Lung (tissue), 17 donors: ENCODE measurements at places on chromosomes 13 and 19.

DNA sequence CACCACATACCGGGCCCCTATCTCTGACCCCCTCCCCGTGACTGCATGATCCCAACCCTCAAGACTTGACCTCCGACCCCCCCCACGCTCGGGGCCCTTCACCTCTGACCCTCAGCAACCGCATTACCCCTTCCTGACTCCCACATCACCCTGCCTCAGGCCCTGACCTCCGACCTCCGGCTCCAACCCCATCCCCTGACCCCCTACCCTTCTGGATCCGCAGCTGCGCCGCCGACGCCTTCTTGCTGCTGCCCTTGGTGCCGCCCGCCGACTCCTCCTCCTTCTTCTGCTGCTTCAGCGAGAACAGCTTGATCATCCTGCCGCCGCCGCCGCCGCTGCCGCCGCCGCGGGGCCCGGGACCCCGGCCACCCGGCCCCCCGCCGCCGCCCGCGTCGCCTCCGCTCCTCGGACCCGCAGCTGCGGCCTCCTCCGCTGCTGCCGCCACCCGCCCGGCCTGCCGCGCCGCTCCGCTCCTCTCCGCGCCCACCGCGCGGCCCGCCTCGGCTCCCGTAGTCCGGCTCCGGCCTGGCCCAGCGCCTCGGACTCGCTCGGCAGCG, at the start of gene UBE2M:
Gene UBE2M, minus strand, starts transcription at position 546 of the 557 bp plus-strand sequence. Its CDS starts 230 bp downstream, at position 316.
- no peaks in the 10 kb centered on the region for H3K27me3 ChIP-seq
- H3K36me3 ChIP-seq: peaks cover 11% of the 10 kb centered on the region

DNA sequence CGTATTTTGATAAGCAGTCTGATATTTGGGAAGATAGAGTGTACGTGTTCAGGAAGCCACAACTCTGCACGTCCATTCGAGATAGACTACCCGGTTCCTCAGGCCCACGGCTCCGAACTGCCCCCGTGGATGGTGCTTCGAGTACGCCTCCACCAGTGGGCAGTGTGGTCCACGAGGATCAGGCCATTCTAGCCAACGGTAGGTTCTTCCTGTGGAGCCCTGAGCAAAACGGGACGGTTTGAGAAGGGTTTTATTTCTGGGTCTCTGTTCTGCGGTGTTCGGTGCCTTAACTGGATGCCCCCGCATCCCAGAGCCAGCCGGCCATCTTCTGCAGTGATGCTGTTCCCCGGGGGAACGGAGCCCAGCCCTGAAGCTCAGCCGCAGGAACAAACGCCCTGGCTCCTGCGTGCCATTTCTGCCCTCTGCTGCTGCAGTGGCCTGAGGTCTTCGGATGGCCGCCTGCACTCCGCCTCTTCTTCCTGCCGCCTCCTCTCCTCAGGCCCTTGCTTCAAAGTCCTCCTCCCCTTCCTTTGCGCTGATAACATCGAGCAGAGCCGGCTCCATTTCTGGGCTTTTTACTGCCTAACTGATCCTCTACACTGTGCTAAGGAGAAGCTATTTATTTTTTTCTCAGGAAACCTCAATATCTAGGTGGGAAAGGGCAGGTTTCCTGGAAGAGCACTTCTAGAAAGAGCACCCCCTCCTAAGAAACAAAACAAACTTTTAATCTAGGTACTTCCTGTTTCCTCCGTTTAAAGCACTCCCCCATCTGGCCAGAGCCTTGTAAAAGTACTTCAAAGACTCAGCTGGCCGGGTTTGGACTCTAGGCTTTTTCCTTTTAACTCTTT, 36.2 kb upstream of the SLC46A3 start:
- H3K36me3 ChIP-seq: no peaks in the 10 kb centered on the region
- peak overlapping the region; percentile 14 for H3K27ac ChIP-seq
- H3K4me1 ChIP-seq: no peaks in the 10 kb centered on the region
- peak; percentile 42 for DNase-seq

- peaks cover 10% of the 10 kb centered on the region for H3K36me3 ChIP-seq
- H3K4me3 ChIP-seq: no peak overlapping the region
- H3K27ac ChIP-seq: peak overlapping the region; percentile 81
- H3K4me1 ChIP-seq: peaks cover 30% of the 10 kb centered on the region
- DNase-seq: no peak
Observed at GRCh38 chr13:33127009-33127551, 110.9 kb downstream of the KL start.

DNA sequence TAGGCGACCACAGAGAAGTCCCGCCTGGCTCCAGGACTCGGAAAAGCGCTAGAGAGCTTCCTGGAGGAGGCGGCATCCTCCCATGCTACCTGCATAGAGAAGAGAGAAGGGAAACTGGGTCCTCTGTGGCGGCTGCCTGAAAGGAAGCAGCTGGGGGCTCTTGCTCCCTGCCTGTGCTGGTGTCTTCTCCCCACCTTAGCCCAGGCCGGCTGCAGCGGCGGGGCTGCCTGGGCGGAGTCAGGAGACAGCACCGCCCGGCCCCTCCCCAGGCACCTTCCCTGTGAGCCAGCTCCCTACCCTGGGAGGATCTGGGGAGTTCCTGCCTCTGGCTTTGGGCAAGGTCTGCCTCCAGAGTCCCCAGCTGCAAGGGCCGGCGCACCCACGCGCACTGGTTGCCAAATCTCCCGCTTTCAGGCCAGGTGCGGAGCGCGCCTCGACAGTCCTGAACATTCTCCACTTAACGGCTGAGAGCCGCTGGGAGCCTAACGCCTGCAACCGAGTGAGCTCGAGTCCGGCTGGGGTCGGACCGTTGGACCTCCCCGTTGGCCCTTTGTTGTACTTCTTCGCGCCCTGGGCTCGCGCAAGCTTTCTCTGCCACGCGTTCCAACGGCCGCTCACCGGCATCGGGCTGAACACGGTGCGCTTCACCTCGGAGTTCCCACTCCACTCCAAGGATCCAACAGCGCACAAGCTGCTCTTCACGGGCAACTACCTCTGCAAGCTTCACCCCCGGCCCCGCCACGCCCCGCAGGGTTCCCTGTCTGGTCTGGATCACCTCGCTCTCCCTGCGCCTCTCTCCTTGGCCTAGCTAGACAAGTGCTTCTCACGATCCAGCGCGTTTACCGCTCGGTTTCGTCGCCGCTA, 21.8 kb upstream of the ZNF30 start:
- H3K36me3 ChIP-seq: no peaks in the 10 kb centered on the region
- no peaks in the 10 kb centered on the region for H3K27me3 ChIP-seq
- no peak for DNase-seq
- no peaks in the 10 kb centered on the region for H3K4me1 ChIP-seq
- no peak overlapping the region for H3K4me3 ChIP-seq
- no peak overlapping the region for H3K27ac ChIP-seq

DNA sequence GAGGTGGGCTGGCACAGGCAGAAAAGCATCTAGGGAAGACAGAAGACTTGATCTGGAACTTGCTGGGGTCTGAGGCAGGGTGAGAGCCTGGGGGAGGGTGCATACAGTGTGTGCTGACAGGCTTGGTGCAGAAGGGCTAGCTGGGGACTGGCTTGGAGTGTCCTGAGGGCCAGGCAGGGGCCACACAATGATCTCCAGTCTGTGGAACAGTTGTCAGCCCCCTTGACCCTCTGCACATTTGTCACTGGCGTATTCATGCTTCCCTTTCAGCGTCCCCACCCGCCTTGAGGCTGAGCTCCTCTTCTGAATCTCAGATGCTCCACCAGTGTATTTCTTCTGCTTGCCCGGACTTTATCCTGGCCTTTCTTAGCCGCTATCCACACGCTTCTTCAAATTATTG, 2.8 kb upstream of the MICU2 start:
- no peak for DNase-seq
- peaks cover 10% of the 10 kb centered on the region for H3K27me3 ChIP-seq
- no peak overlapping the region for H3K4me3 ChIP-seq

DNA sequence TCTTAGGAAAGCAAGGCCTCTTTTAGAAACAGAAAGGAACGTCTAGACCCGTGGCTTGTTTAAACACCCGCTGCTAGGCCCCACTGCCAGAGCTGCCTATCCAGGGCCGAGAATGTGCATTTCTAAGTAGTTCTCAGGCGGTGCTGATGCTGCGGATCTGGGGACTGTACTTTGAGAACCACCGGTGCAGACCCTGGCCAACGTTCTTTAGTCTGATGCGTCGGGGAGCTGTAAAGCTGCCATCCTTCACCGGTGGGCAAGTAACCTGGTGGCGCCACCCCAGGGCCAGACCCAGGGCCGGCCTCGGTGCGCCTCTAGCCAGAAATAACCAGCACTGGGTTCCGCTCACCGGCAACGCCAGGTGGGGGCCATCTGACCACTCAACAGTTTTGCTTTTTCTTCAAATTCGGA, 47.1 kb downstream of the TGDS start:
- H3K27me3 ChIP-seq: no peaks in the 10 kb centered on the region
- H3K4me3 ChIP-seq: peak overlapping the region; percentile 58
- H3K4me1 ChIP-seq: peaks cover 3% of the 10 kb centered on the region
- no peak for DNase-seq
- peak overlapping the region; percentile 92 for H3K27ac ChIP-seq

DNA sequence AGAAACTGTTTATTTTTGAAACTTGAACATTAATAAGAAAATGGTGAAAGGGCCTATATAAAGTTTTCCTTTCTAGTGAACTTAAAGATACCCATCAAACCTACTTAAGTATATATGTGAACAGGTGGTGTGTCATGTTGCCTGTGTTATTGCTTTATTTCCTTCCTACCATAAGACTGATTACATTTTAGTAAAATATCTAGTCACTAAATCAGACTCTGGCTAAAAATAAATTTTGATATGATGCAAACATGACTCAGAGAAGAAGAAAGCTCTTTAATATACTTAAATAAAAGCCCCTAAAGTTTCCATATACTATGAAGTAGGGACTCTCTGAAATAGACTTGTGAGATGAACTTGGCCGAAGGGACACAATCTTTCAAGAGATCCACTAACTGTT, 35.1 kb upstream of the FBXL3 start:
- no peaks in the 10 kb centered on the region for H3K4me1 ChIP-seq
- H3K27me3 ChIP-seq: no peaks in the 10 kb centered on the region
- peaks cover 33% of the 10 kb centered on the region for H3K36me3 ChIP-seq
- no peak for DNase-seq

DNA sequence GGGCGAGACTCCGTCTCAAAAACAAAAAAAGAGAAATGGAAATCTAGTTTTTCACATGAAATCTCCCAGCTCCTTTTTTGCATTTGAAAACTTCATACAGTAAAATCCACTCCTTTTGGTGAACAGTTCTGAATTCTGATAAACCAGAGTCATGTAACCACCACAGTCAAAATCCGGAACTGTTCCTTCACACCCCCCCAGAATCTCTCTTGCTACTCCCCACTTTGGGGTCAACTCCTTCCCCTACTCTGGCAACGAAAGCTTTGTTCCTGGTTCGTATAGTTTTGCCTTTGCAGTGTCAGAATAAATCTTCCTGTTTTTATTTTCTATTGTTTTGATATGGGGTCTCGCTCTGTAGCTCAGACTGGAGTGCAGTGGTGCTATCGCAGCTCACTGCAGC, 23.7 kb downstream of the RCN3 start:
- no peak for DNase-seq
- no peak overlapping the region for H3K4me3 ChIP-seq
- H3K27me3 ChIP-seq: no peaks in the 10 kb centered on the region
- H3K4me1 ChIP-seq: peaks cover 3% of the 10 kb centered on the region
- H3K36me3 ChIP-seq: peaks cover 16% of the 10 kb centered on the region
- H3K27ac ChIP-seq: no peak overlapping the region

DNA sequence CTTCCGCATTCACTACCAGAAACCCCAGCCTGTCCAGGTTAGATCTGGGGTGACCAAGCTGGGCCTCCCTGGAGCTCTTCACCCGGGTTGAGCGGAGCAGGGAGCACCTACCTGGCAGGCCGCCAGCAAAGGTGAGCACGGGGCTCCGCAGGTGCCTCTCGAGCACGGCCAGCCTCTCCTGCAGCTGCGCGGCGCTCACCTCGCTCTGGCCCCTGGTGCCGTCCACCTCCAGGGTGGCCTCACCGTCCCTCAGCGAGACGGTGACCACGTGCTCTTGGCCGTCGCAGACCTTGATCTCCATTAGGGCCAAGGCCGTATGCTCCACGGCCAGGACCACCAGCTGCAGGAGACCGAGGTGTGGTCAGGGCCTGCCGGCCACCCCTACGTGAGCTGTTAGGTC, 42.0 kb downstream of the GAS6 start:
- H3K36me3 ChIP-seq: no peaks in the 10 kb centered on the region
- no peak overlapping the region for H3K4me3 ChIP-seq
- H3K4me1 ChIP-seq: peaks cover 9% of the 10 kb centered on the region
- no peak for DNase-seq
- H3K27ac ChIP-seq: peak overlapping the region; percentile 91

DNA sequence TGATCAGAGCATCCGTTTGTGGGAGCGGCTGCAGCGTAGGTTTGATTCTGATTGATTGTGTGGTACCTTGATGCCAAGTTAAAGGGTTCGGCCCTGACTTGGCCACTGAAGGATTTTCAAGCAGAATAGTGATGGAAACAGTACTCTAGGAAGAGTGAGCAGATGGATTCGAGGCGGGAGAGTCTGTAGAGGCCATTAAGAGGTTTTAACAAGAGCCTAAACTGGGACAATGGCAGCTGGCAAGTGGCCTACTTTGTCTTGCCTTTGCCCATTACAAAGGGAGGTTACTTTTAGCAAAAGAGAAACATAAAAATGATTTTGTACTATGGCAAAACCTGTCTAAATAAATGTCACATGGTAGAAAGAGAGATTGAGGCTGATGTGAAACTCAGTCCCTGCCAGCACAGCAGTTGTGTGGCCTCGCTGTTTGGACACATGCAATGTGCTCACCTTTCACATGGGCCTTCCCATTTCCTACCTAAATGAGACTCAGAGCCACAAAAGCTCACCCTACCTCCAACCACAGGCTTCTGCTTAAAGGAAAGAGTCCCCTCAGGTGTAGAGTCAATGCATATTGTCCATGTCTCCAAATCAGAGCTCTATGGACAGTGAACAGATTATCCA, 62.4 kb upstream of the RAP2A start:
- DNase-seq: no peak
- no peaks in the 10 kb centered on the region for H3K27me3 ChIP-seq
- H3K27ac ChIP-seq: no peak overlapping the region

DNA sequence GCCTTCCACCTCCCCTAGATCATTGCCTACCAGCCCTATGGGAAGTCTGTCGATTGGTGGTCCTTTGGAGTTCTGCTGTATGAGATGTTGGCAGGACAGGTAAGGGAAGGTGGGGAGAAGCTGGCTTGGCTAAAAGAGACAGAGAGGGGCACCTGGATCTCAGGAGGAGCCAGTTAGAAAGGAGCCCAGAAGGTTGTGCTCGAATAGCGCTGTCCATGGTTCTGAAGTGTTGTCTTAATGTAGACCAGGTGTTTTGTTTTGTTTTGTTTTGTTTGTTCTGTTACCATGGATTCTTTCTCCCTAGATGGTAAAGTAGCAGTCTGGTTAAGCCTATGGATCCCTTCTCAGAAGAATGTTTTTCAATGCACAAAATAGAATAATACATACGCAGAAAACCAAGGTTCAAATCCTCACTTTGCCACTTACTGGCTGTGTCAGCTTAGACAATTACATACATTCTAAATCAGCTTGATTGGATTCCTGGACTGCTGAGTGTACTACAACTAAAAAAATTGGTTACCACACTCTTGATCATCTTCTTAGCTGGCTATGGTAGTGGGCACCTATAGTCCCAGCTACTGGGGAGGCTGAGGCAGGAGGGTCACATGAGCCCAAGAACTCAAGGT, 5.9 kb upstream of the CACNG7 start:
- H3K27ac ChIP-seq: no peak overlapping the region
- no peaks in the 10 kb centered on the region for H3K36me3 ChIP-seq
- no peak for DNase-seq
- no peak overlapping the region for H3K4me3 ChIP-seq
- H3K4me1 ChIP-seq: no peaks in the 10 kb centered on the region
- peaks cover 33% of the 10 kb centered on the region for H3K27me3 ChIP-seq
